ENCODE measurements at places on chromosomes 2 and 18.

- no peak for DNase-seq
These were observed 21.3 kb downstream of the APCDD1 start for GRCh38 chr18:10475654-10476291.

GRCh38 chr18:2970344-2970743, 42.6 kb downstream of the LPIN2 start:
- no peak for DNase-seq

DNA sequence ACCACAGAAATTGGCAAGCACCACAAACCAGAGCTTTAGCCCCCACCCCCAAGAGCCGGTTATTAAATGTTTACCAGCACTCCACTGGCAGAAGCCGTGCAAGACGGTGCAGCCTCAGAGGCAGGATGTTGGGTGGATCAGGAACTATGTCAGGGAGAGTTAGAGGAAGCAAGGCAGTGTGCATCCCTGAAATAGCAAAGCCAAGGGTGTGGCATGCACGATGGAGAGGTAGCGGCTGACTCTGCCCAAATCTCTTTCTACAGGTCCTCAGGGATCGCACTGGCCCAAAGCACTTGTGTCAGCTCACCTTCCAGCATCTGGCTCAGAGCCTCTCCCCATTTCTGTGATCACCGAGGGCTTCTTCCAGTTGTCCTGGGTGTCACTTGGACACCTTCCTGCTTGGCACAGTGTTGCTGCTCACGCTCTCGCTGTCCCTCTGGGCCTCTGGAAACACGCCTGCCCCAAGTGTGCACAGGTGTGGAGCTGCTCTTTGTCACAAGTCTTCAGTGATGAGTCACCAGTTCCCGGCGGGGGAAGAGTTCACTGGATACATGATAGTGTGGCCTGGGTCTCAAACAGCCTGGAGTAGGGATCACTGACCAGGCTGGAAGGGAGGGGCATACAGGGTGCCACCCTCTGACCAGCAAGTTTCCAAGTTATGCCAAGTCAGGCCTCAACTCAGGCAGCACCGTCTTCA, 17.3 kb upstream of the B3GNT7 start:
- DNase-seq, result no peak

- no peak for DNase-seq
These were observed 32.8 kb downstream of the GRHL1 start for GRCh38 chr2:9984217-9984739.

DNA sequence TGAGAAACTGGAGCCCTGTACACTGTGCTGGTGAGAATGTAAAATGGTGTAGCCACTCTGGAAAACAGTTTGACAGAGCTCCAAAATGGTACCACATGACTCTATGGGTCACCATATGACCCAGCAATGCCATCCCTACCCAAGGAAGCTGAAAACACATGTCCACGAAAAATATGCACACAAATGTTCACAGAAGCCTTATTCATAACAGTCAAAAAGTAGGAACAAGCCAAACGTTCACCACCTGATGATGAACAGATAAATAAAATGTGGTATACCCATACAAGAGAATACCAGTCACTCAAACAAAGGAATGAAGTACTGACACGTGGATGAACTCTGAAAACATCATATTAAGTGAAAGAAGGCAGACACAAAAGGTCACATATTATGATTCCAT, 4.6 kb downstream of the AFG3L2 start:
- DNase-seq, result no peak

DNA sequence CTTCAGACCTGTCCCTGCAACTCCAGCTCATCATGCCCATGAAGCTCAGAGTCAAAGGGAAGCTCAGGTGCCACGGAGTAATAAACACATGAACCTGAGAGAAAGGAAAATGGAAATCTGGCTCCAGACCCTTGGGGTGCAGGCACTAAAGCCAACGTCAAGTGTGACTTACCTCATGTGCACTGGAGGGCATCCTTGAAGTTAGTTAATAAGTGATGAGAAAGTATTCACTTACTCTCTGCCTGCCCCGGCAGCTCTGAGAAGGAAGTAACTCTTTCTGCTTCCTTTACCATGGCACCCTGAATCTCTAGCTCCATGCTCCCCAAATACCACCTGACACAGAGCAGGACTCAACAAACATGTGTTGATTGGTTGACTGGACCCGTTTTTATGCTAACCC, 21.4 kb upstream of the AGAP1 start:
- no peak for DNase-seq

- DNase-seq, result no peak
These were observed 168.6 kb downstream of the KLHL29 start for GRCh38 chr2:23553561-23553960.

- no peak for DNase-seq
These were observed 421.6 kb downstream of the SOX11 start for GRCh38 chr2:6113786-6114185.

- DNase-seq, result no peak
These were observed 1.1 kb downstream of the LMAN1 start for GRCh38 chr18:59357928-59358327.

GRCh38 chr2:12712881-12713280, 3.9 kb upstream of the TRIB2 start:
- no peak for DNase-seq

- no peak for DNase-seq
These were observed 409.2 kb upstream of the SPHKAP start for GRCh38 chr2:228590681-228591080.

DNA sequence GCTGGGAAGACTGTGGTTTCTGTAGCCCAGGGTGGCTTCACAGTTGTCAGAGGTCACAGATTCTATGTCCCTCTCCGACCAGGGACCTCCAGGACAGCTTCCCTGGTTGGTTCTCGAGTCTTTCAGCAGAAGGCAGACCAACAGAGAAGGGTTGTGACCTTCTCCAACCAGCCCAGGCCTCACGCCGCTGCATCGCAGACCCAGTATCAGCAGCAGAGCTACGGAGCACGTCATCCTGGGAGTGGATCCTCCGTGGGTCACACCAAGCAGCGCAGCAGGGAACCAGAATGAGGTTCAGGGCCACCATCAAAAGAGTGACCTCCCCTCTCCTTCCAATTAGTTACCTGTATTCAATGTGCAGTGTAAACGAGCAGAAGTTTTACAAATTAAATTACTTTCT, 49.3 kb downstream of the ST3GAL5 start:
- no peak for DNase-seq

GRCh38 chr2:184681642-184682321, 83.5 kb downstream of the ZNF804A start:
- no peak for DNase-seq

GRCh38 chr18:6487968-6488367, 73.3 kb upstream of the L3MBTL4 start:
- no peak for DNase-seq

DNA sequence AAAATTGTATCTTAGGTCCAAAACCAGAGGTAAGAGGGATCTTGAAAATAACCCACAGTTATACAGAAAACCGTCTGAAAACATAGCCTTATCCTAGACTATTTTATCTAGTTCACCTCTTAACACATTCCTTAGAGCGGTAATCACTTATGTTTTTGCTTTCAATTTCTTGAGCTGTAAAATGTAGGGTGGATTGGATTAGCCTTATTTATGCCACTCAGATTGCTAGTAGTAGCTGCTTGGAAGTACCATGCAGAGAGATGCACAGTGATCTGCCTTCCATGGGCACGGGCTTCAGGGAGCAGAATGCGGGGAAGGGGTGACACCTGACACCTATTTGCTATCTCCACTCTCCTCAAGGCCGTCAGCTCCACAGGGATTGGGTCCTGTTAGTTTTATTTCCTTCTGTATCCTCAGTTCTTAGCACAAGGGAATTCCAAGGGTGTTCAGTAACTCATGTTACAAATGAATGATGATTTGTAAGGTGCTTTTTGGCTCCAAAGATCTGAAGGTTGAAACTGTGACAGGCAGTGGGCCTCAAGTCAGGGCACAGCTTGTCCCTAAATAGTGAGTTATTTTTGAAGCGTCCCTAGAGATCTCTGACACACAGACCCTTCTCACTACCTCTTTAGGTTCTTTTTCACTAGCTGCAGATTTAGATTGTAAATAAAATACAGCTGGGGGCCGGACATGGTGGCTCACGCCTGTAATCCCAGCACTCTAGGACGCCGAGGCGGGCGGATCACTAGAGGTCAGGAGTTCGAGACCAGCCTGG, 64.0 kb upstream of the PMAIP1 start:
- DNase-seq, result no peak

GRCh38 chr2:236209535-236209934, 41.3 kb upstream of the GBX2 start:
- no peak for DNase-seq

GRCh38 chr2:72084584-72084976, 63.1 kb downstream of the CYP26B1 start:
- DNase-seq, result no peak
